Adipocyte (in vitro differentiated cells): ENCODE measurements at places on chromosomes 7 and 10.

GRCh38 chr7:20798081-20798693, 11.5 kb upstream of the SP8 start:
- DNase-seq: peak; percentile 58

- no peak for DNase-seq
Measured at GRCh38 chr7:127375631-127376030, 16.9 kb downstream of the ZNF800 start.

GRCh38 chr7:156929789-156930539, 19.5 kb upstream of the NOM1 start:
- DNase-seq: no peak

GRCh38 chr10:113113241-113113640, 163.2 kb downstream of the TCF7L2 start:
- DNase-seq: no peak

DNA sequence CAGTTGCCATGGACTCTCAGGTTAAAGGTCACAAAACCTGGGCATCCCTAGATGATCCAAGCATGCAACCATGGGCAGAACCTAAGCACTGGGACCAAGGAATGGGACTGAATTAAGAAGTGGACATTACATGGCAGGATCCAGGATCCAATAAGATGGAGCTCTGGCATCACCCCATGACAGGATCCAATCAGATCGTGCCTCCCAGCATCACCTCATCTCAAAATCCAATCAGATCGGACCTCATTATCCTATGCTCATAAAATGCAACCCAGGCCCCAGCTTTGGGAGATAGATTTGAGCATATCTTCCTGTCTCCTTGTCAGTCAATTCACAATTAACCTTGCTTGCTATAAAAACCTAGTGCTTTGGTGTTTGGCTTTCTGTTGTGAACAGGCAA, 616.1 kb downstream of the PARD3 start:
- DNase-seq: no peak

DNA sequence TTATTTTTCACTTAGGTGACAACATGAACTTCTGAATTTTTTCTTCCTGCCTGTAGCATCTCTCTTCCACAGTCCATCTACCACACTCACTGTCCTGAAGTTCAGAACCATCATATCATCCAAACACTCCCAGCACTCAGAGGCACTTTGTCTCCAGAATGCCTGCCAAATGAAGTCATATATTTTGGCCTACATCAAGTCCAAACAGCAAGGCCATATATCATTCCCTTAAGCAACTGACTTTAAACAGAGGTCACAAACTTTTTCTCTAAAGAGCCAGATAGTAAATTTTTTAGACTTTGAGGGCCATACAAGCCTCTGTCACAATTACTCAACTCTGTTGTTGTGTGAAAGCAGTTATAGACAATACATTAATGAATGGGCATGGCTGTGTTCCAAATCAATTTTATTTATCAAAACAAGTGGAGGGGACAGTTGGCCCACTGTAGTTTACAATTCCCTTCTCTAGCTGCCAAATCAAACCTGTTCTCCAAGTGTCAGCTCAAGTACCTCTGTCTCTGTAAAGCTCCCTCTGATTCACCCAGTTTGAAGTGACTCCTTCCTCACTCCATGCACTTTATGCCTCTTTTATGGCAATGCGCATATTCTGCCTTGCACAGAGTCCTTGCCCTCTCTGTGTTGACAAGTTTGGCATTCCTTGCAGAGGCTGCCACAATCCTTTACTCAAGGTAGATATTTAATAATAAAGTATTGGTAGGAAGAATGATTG, 305.7 kb downstream of the FZD1 start:
- DNase-seq: no peak

DNA sequence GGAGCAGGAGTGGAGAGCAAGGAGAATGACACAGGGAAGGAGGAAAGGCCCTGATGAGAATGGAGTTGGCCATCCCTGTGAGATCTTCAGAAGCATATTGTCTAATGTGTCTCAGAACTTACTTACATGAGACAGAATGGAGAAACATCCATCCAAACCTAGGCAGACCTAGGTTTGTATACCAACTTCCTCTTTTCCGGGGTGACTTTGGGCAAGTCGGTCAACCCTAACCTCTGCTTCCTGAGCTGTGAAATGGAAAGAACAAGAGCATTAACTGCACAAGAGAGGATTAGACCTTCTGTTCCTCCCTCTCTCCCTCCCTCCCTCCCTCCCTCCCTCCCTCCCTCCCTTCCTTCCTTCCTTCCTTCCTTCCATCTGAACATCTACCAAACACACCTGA, 4.5 kb downstream of the GHRHR start:
- DNase-seq: no peak

DNA sequence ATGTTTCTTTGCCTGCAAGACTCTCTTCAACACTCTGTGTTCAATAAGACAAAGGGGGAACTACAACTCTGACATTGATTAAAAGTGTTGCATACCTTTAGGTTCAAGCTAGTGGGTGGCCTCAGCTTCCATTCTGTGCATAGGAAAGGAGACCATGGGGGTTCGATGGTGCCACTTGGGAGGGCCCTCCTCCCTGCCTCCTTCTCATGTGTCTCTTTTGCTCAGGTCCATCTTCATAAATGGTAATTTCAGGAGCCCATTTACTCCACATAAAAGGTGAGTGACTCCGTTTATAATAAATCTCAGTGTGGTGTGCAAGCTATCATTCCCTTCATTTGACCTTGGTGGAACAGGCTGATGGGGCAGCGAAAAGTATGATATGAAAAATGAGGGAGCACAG, 285.1 kb downstream of the LRMDA start:
- no peak for DNase-seq

DNA sequence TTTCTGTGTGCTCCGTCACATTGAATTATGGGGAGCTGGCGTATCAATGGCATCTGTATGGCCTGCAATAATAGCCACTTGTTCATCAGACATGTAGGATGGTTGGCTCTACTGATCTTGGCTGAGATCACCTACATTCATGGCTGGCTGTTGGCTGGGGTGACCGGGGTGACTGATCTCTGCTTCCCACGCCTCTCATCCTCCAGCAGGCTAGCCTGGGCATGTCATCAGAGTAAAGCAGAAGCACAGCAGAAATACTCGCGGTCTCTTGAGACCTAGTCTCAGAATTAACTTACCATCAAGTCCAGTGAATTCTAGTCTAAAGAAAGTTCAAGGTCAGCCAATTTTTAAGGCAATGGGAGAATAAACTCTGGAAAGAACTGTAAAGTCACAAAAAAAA, 257.7 kb upstream of the GLI3 start:
- peak; percentile 5 for DNase-seq

DNA sequence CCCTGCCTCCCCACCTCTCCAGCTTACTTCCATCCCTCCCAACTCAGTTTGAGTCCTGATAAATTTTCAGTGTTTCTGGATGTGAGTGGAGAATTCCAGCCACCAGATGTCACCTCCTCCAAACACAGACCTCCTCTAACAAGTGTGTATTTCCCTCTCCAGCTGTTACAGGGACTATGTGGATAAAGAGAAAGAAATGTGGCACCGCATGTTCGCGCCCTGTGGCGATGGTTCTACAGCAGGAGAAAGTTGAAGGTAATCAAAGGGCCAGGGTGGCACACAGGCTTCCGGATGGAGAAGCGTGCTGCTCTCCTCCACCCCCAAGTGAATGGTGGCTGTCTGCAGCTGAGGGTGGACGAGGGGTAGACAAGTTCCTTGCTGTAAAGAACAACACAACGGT, 14.7 kb downstream of the FKBP6 start:
- peak; percentile 71 for DNase-seq

DNA sequence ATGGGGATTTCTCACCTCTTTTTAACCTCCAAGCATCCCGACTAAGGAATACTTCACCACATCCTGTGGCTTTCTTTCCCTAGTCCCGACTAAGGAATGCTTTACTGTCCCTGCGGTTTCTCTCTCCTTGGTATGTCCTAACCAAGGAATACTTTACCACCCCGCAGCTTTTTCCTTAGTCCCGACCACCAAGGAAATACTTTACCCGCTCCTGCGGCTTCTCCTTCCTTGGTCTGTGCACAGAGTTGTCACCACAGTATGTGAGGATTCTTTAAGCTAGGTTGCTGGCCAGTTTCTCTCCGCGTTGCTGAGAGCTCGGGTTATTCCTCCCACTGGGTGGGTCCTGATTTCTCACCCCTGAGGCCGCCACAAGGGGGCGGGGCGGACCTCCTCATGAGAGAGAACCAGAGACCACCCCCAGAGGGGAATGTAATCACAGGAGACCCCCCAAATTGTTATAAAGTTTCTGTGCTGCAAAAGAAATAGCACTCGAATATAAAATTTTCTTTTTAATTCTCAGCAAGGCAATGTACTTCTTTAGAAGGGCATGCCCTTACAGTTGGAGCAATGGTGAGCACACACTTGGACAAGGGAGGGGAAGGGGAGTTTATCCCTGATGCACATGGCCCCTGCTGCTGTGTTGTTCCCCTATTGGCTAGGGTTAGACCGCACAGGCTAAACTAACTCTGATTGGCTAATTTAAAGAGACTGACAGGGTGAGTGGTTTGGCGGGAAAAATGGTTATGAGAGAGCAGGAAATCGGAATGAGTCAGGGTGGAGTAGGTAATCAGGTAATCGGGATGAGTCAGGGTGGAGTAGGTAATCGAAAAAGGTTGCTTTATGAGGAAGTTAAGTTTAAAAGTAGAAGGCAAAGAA, 12.8 kb downstream of the SUGCT start:
- no peak for DNase-seq

GRCh38 chr7:131225619-131226513, 101.8 kb upstream of the MKLN1 start:
- peak; percentile 39 for DNase-seq

- no peak for DNase-seq
Measured at GRCh38 chr10:119371704-119372663, 164.6 kb downstream of the GRK5 start.

GRCh38 chr7:152025937-152026890, 740 bp downstream of the GALNT11 start:
- DNase-seq: no peak

GRCh38 chr10:110324201-110324804, 19.6 kb upstream of the SMNDC1 start:
- DNase-seq: no peak

GRCh38 chr7:51321961-51322515, 5.4 kb upstream of the COBL start:
- DNase-seq: no peak

- peak; percentile 27 for DNase-seq
Measured at GRCh38 chr7:81111781-81112540, 193.1 kb upstream of the SEMA3C start.

- no peak for DNase-seq
Measured at GRCh38 chr7:22355620-22356009, 1.3 kb downstream of the RAPGEF5 start.

GRCh38 chr7:151794508-151795167, 82.3 kb downstream of the PRKAG2 start:
- DNase-seq: peak; percentile 30

DNA sequence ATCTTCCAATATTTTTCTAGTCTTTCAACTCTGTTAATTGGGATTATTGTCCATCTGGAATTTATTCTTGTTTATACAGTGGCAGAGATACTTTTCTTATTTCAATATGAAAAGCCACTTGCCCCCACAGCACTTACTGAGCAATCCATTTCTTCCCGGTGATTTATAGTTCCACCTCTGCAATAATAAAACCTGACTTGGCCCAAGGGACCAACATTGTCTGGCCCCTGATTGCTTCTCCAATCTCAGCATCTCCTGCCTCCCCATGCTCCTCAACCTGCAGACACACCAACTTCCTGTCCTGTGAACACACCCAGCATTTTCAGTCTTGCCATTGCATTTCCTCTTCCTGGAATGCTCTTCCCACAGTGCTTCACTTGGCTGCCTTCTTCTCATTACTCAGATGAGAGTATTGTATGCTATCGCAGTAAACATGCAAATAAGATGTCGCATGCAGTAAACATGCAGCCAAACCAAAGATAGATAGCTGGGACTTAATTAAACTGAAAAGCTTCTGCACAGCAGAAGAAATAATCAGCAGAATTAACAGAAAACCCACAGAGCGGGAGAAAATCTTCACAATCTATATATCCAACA, 19.5 kb downstream of the ITGA8 start:
- no peak for DNase-seq

- DNase-seq: no peak
Measured at GRCh38 chr7:157459966-157460365, 123.2 kb downstream of the DNAJB6 start.

- no peak for DNase-seq
Measured at GRCh38 chr10:122029499-122030199, 40.7 kb downstream of the TACC2 start.

- DNase-seq: peak; percentile 29
Measured at GRCh38 chr10:132879408-132880127, 62.8 kb downstream of the CFAP46 start.

GRCh38 chr10:87552248-87552929, 47.7 kb downstream of the MINPP1 start:
- DNase-seq: peak; percentile 49

DNA sequence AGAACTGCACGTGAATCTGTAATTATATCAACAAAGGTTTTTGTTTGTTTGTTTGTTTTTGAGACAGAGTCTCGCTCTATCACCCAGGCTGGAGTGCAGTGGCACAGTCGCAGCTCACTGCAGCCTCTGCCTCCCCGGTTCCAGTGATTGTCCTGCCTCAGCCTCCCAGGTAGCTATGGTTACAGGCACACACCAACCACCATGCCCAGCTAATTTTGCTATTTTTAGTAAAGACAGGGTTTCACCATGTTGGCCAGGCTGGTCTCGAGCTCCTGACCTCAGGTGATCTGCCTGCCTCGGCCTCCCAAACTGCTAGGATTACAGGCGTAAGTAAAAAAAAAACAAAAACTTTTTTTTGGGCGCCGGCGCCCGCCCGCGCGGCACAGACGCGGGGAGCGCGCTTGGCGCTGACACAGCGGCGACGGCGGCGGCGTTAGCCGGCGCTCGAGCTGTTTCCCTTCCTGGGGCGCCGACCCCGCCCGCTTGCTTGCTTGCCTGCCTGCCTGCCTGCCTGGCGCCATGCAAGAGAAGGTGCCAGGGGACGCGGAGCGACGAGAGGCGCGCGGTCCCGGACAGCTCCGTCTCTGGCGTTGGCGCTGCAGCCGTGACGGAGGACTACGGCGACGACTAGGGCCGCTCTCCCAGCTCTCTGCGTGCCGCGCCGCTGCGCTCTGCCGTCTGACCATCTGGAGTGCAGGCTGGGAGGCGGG, 171.4 kb upstream of the NUPR2 start:
- DNase-seq: no peak

GRCh38 chr7:77386165-77386822, 29.9 kb downstream of the GSAP start:
- DNase-seq: peak; percentile 70

- DNase-seq: no peak
Measured at GRCh38 chr7:133510326-133511055, 257.6 kb downstream of the EXOC4 start.

- DNase-seq: peak; percentile 29
Measured at GRCh38 chr10:70715853-70716795, 43.8 kb downstream of the ADAMTS14 start.

GRCh38 chr7:97006055-97006815, 882 bp downstream of the DLX6 start:
- peak; percentile 71 for DNase-seq

- peak; percentile 17 for DNase-seq
Measured at GRCh38 chr7:158735935-158736334, 31.3 kb upstream of the NCAPG2 start.
